ENCODE measurements at places on chromosomes 4 and X.

DNA sequence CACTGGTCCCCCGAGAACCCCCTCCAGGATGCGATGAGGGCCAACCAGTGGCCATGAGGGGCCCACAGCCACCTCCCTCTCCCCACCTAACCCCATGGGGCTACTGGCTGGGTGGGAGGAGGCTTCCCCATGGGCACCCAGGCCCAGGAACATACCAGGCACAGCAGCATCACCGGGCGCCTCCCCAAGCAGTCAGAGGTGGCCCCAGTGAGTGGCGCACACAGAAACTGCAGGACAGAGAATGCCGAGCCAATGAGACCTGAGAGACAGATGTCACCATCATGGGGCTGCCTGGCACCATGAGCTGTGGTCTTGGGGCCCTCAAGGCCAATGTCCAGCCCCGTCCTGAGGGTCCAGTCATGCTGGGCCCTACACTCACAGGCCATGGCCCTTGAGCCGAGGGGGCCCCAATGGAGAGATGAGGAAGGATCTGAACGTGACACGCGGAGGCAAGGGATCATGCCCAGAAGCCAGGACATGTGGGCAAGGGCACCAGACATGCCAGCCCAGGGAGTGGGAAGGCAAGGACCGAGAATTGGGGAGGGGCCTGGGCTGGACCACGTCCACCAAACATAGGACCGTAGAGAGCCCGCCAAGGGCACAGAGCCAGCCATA, 30.1 kb downstream of the NOP14 start:
- no peak for DNase-seq

GRCh38 chrX:106802063-106802387, 448 bp upstream of the TBC1D8B start:
- no peak for DNase-seq

GRCh38 chrX:29662101-29662500, 553.3 kb upstream of the MAGEB2 start:
- DNase-seq = no peak

GRCh38 chrX:71099736-71100135, 4.1 kb downstream of the FOXO4 start:
- DNase-seq = no peak
